Smooth muscle cell of the pulmonary artery (primary cell): ENCODE measurements at places on chromosomes 1 and 21. TPM values are rescaled to one million over a fixed set of nuclear protein-coding genes. Genes with fewer than 3 reads are reported as not detected.

AGT gene
- total RNA-seq, result 0.86 and 2.7 TPM in 2 replicates

PRMT2 gene
- total RNA-seq, result 180 and 198 TPM in 2 replicates

NOTCH2NLA gene
- 83.1 and 89.9 TPM in 2 replicates for total RNA-seq

IRF6 gene
- total RNA-seq, result 2.7 and 4.1 TPM in 2 replicates

ESRRG gene
- not detected in 2 replicates for total RNA-seq

PTPRC gene
- 0.03 and 0.39 TPM in 2 replicates for total RNA-seq

PODN gene
- total RNA-seq, result 16.0 and 20.9 TPM in 2 replicates

CDC7 gene
- total RNA-seq, result 1.7 and 1.8 TPM in 2 replicates
